ENCODE measurements at places on chromosomes 6 and 20. TPM values are rescaled to one million over a fixed set of nuclear protein-coding genes. Genes with fewer than 3 reads are reported as not detected.

PI3 gene
- total RNA-seq, result not detected

SLC22A2 gene
- not detected for total RNA-seq

FAM209B gene
- not detected for total RNA-seq

SAMHD1 gene
- total RNA-seq, result 15.5 TPM

MOXD1 gene
- total RNA-seq, result 9.1 TPM

DNA sequence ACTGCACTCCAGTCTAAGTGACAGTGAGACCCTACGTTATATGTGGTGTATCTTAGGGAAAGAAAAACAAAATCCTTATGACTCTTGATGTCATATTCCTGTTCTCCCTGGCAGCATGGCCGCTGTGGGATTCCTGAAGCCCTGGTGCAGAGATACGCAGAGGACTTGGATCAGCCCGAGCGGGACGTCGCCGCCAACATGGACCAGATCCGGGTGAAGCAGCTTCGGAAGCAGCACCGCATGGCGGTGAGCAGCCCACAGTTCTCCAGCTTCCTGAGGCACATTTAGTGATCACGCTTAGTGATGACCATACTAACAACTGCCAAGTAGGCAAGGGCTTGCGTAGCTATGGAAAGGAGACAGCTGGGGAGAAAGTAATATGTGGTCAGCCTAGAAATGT is 200.9 kb upstream of the UST start:
- DNase-seq, result no peak

DNA sequence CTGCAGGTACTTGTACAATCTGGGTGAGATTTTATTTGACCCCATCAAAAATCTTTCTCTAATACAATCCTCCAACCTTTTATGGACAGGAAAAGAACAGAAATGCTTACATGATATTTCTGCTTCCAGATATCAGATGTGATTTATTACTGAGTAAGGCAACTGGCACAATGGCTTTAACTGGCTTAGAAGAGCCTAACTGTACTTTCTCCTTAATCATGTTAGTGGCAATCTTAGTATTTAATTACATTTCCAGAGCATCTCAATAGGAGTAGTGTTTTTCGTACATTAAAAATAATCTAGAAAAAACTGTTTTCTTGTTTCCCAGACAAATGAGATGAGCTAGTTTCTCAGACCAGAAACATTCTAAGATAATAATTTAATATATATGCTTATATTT is 251.6 kb downstream of the KCNQ5 start:
- DNase-seq, result no peak

- DNase-seq, result no peak
These were observed 202.1 kb upstream of the HEY2 start for GRCh38 chr6:125547381-125547780.

- no peak for DNase-seq
These were observed 1061.8 kb upstream of the CITED2 start for GRCh38 chr6:140436023-140436811.

Measured in chondrocyte (in vitro differentiated cells).